Transverse colon (tissue), 4 donors: ENCODE measurements at places on chromosomes 1 and 21. TPM values are rescaled to one million over a fixed set of nuclear protein-coding genes. Genes with fewer than 3 reads are reported as not detected.

GJA4 gene
- 3.2 TPM for total RNA-seq

FABP3 gene
- total RNA-seq: 5.9 TPM

DNA sequence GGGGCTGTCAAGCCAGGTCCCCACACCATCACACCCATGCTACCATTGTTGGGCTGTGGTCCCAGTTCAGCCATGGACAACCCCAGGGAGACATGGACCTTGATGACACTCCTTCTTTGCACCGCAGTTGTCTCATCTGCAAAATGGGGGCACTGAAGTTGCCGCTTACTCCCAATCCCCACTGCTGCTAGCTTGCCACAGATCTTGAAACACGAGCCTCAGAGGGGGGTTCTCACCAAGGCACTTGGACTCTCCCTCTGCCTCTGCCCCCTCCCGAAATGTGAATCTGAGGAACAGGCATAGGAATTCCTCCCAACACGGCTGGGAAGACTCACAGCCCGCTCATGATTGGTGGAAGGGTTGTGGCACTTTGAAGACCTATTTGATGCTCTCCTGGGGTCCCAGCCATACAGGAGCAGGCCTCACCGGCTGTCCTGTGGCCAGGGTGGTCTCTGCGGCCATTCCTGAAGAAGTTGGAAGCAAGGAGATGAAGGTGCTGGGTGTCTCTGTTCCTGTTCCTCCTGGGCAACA lies 31.1 kb downstream of the RUNX3 start:
- DNase-seq: peak; percentile 5
- H3K27me3 ChIP-seq: no peaks in the 10 kb centered on the region
- no peak overlapping the region for H3K4me3 ChIP-seq
- no peak overlapping the region for H3K27ac ChIP-seq
- H3K4me1 ChIP-seq: peaks cover 11% of the 10 kb centered on the region

DNA sequence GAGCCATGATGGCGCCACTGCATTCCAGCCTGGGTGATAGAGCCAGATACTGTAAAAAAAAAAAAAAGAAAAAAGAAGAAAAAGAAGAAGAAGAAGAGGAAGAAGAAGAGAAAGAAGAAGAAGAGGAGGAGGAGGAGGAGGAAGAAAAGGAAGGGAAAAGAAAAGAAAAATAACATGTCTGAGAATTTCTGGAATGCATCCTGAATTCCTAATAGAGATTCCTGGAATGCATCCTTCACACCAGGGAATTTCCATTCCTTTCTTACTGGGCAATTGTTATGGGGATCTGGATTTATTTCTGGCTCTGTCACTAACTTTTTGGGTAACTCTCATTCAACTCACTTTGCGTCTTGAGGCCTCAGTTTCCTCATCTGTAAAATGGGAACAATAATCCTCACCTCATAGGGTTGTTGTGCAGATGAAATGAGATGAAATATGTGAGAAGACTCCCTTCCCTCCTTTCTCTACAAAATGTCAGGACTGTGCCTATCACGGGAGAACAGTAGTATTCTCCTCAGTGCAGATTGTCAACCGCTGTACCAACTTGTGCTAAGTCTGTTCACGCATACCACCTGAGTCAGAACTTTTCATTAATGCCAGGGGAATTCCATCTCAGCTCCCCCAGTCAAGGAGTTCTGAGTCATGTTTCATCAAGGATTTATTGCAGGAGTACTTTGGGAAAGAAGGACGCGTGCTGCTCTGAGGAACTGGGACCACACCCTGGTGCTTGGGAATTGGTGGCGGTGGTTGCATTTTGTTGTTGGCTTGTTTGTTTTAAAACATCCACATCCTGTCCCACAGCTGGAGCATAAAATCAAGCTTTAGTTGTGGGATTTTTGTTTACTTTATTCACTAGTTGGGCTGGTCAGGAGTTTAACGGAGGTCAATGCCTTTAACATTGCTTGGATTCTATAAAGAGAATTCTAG lies 42.4 kb upstream of the ROR1 start:
- no peaks in the 10 kb centered on the region for H3K36me3 ChIP-seq
- H3K4me1 ChIP-seq: peaks cover 7% of the 10 kb centered on the region
- H3K4me3 ChIP-seq: no peak overlapping the region
- peak; percentile 23 for DNase-seq
- no peak overlapping the region for H3K27ac ChIP-seq
- no peaks in the 10 kb centered on the region for H3K27me3 ChIP-seq

GRCh38 chr1:25369241-25369640 lies 31.1 kb downstream of the TMEM50A start:
- no peak overlapping the region for H3K4me3 ChIP-seq
- H3K27ac ChIP-seq: no peak overlapping the region
- DNase-seq: no peak
- no peaks in the 10 kb centered on the region for H3K36me3 ChIP-seq

- no peaks in the 10 kb centered on the region for H3K36me3 ChIP-seq
- H3K4me3 ChIP-seq: no peak overlapping the region
- peaks cover 37% of the 10 kb centered on the region for H3K4me1 ChIP-seq
- no peak for DNase-seq
These were observed 168.8 kb downstream of the GABPA start for GRCh38 chr21:25903607-25904006.
